Chondrocyte (in vitro differentiated cells): ENCODE measurements at places on chromosomes 3 and 15.

DNA sequence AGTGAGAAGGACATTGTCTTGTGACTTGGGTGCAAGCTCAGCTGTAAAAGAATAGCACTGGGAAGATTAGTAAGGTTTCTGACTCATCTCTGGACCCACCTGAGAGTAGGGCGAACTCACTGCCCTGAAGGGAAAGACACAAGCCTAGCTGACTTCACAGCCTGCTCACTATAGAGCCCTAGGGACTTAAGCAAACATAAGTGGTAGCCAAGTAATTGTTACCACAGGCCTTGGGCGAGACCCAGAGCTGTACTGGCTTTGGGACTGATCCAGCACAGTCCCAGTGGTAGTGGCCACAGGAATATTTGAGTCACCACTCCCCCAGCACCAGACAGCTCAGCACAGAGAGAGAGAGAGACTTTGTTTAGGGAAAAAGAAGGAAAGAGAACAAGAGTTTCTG, 429.9 kb downstream of the TBL1XR1 start:
- no peak overlapping the region for H3K27ac ChIP-seq
- H3K4me3 ChIP-seq: no peak overlapping the region
- no peak for DNase-seq
- H3K4me1 ChIP-seq: peaks cover 13% of the 10 kb centered on the region
- no peaks in the 10 kb centered on the region for H3K27me3 ChIP-seq
- peaks cover 4% of the 10 kb centered on the region for H3K36me3 ChIP-seq

- H3K4me1 ChIP-seq: peaks cover 2% of the 10 kb centered on the region
- no peak overlapping the region for H3K4me3 ChIP-seq
- no peak for DNase-seq
- peaks cover 11% of the 10 kb centered on the region for H3K27me3 ChIP-seq
- no peaks in the 10 kb centered on the region for H3K36me3 ChIP-seq
- no peak overlapping the region for H3K27ac ChIP-seq
Observed at GRCh38 chr3:43006825-43007224, 27.7 kb downstream of the GASK1A start.

DNA sequence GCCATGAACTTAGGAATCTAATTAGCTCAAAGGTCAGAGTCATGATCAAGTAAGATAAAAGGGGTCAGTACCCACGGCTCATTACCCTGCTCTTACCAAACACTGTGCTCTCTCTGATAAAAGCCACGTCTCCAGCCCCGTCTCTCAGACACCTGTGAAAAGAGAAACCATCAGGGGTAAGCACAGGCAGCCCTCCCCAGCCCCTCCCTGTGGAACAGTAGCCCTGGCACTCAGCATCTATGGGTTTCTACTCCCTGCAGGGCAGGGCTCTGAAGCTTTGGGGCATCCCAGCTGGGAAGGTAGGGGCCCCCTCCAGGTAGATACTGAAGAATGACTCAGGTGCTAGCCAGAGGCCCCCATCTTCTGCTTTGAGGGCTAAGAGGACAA, 10.5 kb downstream of the LTF start:
- no peak for DNase-seq
- H3K4me1 ChIP-seq: no peaks in the 10 kb centered on the region
- H3K27ac ChIP-seq: no peak overlapping the region
- H3K27me3 ChIP-seq: peaks cover 31% of the 10 kb centered on the region

GRCh38 chr3:115019900-115020299, 127.2 kb downstream of the ZBTB20 start:
- peaks cover 4% of the 10 kb centered on the region for H3K4me1 ChIP-seq
- H3K36me3 ChIP-seq: peaks cover 19% of the 10 kb centered on the region
- no peak for DNase-seq
- H3K27ac ChIP-seq: no peak overlapping the region
- H3K27me3 ChIP-seq: no peaks in the 10 kb centered on the region
- H3K4me3 ChIP-seq: no peak overlapping the region

- H3K27ac ChIP-seq: peak overlapping the region; percentile 57
- no peaks in the 10 kb centered on the region for H3K27me3 ChIP-seq
- H3K36me3 ChIP-seq: no peaks in the 10 kb centered on the region
- no peak for DNase-seq
- H3K4me1 ChIP-seq: peaks cover 43% of the 10 kb centered on the region
- H3K4me3 ChIP-seq: no peak overlapping the region
Observed at GRCh38 chr3:16056217-16056616, 118.3 kb upstream of the GALNT15 start.

- H3K27me3 ChIP-seq: no peaks in the 10 kb centered on the region
- H3K36me3 ChIP-seq: no peaks in the 10 kb centered on the region
- no peak overlapping the region for H3K4me3 ChIP-seq
- H3K4me1 ChIP-seq: no peaks in the 10 kb centered on the region
Observed at GRCh38 chr3:7766530-7766929, 735.1 kb upstream of the LMCD1 start.

- no peaks in the 10 kb centered on the region for H3K27me3 ChIP-seq
- no peak overlapping the region for H3K27ac ChIP-seq
- H3K4me3 ChIP-seq: no peak overlapping the region
- DNase-seq: no peak
- H3K36me3 ChIP-seq: no peaks in the 10 kb centered on the region
Observed at GRCh38 chr3:30180310-30181177, 425.9 kb upstream of the TGFBR2 start.

GRCh38 chr15:81926981-81927380, 118.8 kb downstream of the MEX3B start:
- H3K36me3 ChIP-seq: no peaks in the 10 kb centered on the region
- no peak for DNase-seq
- no peaks in the 10 kb centered on the region for H3K27me3 ChIP-seq
- H3K27ac ChIP-seq: no peak overlapping the region
- H3K4me1 ChIP-seq: no peaks in the 10 kb centered on the region
- no peak overlapping the region for H3K4me3 ChIP-seq

DNA sequence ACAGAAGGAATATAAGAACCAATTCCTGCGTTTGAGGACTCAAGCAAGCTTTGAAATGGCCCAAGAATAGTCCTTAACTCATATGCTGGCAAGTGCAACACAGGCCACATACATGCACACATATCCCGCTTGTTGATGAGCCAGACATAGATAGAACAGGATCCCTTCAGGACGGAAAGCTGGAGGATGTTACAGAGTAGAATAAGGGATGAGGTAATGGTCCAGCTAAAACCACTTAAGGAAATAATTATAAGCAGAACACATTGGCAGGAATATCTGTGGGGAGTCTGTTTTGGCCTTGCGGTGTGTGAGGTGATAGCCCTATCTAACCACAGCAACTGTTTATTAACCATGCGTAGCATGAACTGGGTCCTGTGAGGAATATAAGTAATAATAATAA, 25.0 kb downstream of the SCG3 start:
- DNase-seq: no peak
- H3K27ac ChIP-seq: no peak overlapping the region
- peaks cover 24% of the 10 kb centered on the region for H3K27me3 ChIP-seq
- H3K4me3 ChIP-seq: no peak overlapping the region

DNA sequence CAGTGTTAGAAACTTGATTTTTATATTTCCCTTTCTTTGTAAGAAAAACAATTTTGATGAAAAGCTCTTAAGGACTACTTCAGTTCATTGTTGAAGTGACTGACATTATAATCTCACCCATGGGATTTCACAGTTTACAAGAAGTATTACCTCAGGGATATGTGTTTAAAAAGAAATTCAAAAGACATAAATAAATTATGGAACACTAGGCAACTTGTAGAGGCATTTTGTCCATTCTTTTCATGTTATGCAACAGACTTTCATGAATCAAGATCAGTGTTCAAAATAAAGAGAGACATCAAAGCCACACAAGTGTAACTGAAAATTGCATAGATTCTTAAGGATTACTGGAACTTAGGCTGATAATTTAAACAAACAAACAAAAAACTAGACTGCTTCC, 196.8 kb upstream of the AGTR1 start:
- H3K4me3 ChIP-seq: no peak overlapping the region
- H3K27me3 ChIP-seq: no peaks in the 10 kb centered on the region
- H3K27ac ChIP-seq: no peak overlapping the region
- peaks cover 10% of the 10 kb centered on the region for H3K4me1 ChIP-seq
- DNase-seq: no peak
- no peaks in the 10 kb centered on the region for H3K36me3 ChIP-seq

- no peaks in the 10 kb centered on the region for H3K27me3 ChIP-seq
- no peak for DNase-seq
- no peak overlapping the region for H3K4me3 ChIP-seq
- peaks cover 5% of the 10 kb centered on the region for H3K4me1 ChIP-seq
Observed at GRCh38 chr15:95596496-95596895, 734.0 kb upstream of the NR2F2 start.

DNA sequence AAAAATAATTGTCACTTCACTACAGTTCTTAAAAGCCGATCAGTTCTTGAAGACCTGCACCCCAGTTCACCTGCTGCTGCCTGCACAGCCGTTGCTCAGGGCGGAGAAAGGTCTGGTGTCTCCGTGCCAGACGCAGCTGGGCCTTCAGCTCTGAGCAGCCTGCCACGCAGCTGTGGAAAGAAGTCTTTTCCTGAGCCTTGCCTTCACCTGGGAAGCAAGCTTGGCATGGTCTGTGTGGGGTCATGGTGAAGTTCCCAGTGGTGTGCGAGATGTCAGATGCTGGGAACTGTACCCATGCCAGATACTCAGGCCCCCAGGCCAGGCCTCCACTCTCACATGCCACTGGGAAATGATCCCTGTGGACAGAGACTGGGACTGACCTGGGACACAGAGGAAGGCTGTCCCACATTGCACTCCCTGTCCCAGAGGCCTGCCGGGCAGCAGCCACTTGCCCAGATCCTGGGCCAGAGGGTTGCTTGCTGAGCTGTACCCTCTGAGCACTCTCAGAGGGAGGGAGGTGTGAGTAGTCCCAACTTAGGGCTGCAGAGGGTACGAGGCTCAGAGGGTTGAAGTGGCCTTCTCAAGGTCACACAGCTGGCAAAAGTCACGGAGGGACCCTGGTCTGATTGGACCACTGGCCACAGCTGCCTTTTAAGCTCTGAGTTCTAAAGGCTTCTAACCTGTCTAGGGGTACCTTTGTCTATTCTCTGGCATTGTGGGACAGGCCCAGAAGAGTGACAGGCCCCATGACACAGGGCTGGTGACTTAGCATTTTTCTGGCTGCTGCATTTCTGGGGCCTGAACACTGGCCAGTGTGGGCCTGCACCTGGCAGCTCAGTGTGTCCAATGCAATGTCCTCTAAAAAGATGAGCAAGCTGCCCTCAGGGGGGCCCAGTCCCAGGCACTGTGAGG, 55.4 kb downstream of the KLF13 start:
- no peak for DNase-seq
- peaks cover 14% of the 10 kb centered on the region for H3K36me3 ChIP-seq
- H3K4me3 ChIP-seq: no peak overlapping the region
- no peaks in the 10 kb centered on the region for H3K27me3 ChIP-seq

GRCh38 chr3:108623504-108623903, 34.0 kb downstream of the DZIP3 start:
- H3K4me3 ChIP-seq: no peak overlapping the region
- no peaks in the 10 kb centered on the region for H3K4me1 ChIP-seq
- no peak overlapping the region for H3K27ac ChIP-seq
- H3K27me3 ChIP-seq: no peaks in the 10 kb centered on the region

- no peaks in the 10 kb centered on the region for H3K27me3 ChIP-seq
- no peak overlapping the region for H3K27ac ChIP-seq
- H3K4me1 ChIP-seq: peaks cover 4% of the 10 kb centered on the region
- H3K36me3 ChIP-seq: no peaks in the 10 kb centered on the region
Observed at GRCh38 chr3:53078656-53079055, 32.8 kb upstream of the SFMBT1 start.

- no peaks in the 10 kb centered on the region for H3K4me1 ChIP-seq
- H3K27me3 ChIP-seq: peaks cover 24% of the 10 kb centered on the region
Observed at GRCh38 chr15:56281145-56281544, 37.5 kb upstream of the RFX7 start.

DNA sequence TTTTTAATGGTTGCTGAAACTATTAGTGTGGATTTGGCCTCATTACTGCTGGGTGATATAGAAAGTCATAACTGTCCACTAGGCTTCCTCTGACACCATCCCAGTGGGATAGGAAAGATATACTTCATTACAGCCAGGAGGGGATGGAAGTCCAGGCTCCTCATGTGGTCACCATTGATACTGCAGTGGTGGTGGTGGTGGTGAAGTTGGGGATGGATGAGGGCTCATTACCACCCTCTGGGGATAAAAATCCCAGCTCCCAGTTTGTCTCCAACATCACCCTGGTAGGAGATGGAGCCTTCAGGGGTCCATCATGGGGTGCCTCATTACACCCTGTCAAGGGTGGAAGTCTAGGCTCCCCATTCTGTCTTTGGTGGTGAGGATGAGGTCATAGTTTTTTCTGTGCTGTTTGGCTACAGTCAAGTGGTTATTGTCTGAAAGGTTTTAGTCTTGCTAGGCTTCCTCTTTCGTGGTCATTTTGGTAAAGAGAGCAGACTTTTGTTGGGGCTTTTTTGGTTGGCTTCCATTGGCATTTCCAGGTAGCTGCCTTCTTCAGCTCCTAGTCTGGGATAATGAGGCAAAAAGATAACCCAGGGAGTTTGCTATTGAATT, 30.1 kb upstream of the FILIP1L start:
- no peak overlapping the region for H3K4me3 ChIP-seq
- H3K27ac ChIP-seq: no peak overlapping the region
- DNase-seq: no peak
- H3K27me3 ChIP-seq: no peaks in the 10 kb centered on the region
- H3K4me1 ChIP-seq: peaks cover 1% of the 10 kb centered on the region

DNA sequence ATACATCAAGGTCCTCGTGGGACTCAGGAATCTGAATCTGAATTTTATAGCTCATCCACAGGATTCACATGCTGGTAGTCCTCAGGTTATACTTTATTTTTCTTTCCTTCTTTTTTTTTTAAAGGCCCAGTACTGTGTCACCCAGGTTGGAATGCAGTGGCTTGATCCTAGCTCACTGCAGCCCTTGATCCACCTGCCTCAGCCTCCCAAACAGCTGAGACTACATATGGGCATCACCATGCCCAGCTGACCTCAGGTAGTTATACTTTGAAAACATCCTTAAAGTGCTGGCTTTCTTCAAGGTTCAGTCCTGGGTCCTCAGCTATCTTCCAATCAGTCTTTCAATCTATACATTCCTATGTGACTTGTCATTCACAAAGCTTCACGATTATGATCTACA, 38.2 kb downstream of the SNX4 start:
- H3K27ac ChIP-seq: no peak overlapping the region
- H3K4me1 ChIP-seq: peaks cover 6% of the 10 kb centered on the region
- peaks cover 12% of the 10 kb centered on the region for H3K36me3 ChIP-seq
- H3K27me3 ChIP-seq: no peaks in the 10 kb centered on the region
- DNase-seq: no peak

GRCh38 chr15:70632491-70633102, 130.8 kb downstream of the UACA start:
- no peak overlapping the region for H3K27ac ChIP-seq
- H3K4me3 ChIP-seq: no peak overlapping the region
- peaks cover 43% of the 10 kb centered on the region for H3K36me3 ChIP-seq
- no peaks in the 10 kb centered on the region for H3K27me3 ChIP-seq
- H3K4me1 ChIP-seq: peaks cover 4% of the 10 kb centered on the region
